ENCODE measurements at places on chromosomes 16 and 17. TPM values are rescaled to one million over a fixed set of nuclear protein-coding genes. Genes with fewer than 3 reads are reported as not detected.

DNA sequence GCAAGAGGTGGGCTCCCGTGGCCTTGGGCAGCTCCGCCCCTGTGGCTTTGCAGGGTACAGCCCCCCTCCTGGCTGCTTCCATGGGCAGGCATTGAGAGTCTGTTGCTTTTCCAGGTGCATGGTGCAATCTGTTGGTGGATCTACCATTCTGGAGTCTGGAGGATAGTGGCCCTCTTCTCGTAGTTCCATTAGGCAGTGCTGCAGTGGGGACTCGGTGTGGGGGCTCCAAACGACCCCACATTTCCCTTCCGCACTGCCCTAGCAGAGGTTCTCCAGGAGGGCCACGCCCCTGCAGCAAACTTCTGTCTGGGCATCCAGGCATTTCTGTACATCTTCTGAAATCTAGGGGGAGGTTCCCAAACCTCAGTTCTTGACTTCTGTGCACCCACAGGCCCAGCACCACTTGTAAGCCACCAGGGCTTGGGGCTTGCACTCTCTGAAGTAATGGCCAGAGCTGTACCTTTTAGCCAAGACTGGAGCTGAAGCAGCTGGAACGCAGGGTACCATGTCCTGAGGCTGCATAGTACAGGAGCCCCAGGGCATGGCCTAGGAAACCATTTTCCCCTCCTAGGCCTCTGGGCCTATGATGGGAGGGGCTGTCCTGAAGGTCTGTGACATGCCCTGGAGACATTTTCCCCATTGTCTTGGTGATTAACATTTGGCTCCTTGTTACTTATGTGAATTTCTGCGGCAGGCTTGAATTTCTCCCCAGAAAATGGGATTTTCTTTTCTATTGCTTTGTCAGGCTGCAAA is 6.0 kb downstream of the PRKAR1A start:
- H3K27me3 ChIP-seq = no peaks in the 10 kb centered on the region
- H3K27ac ChIP-seq = no peak overlapping the region
- no peak overlapping the region for H3K4me3 ChIP-seq
- peaks cover 33% of the 10 kb centered on the region for H3K4me1 ChIP-seq

GRCh38 chr16:89575247-89576152 is at the start of gene CPNE7:
Gene CPNE7 (plus strand): TSS chr16:89575758. CDS start chr16:89575898, 140 bp downstream.
- H3K27me3 ChIP-seq = no peaks in the 10 kb centered on the region
- peaks cover 22% of the 10 kb centered on the region for H3K4me1 ChIP-seq
- H3K36me3 ChIP-seq = no peaks in the 10 kb centered on the region

GRCh38 chr17:81207610-81208581 is 14.9 kb downstream of the CEP131 start:
- DNase-seq = peak; percentile 49
- no peak overlapping the region for H3K4me3 ChIP-seq
- H3K27me3 ChIP-seq = no peaks in the 10 kb centered on the region
- H3K36me3 ChIP-seq = no peaks in the 10 kb centered on the region
- no peaks in the 10 kb centered on the region for H3K4me1 ChIP-seq

The SGCA gene
- 13.6 TPM for total RNA-seq

DNA sequence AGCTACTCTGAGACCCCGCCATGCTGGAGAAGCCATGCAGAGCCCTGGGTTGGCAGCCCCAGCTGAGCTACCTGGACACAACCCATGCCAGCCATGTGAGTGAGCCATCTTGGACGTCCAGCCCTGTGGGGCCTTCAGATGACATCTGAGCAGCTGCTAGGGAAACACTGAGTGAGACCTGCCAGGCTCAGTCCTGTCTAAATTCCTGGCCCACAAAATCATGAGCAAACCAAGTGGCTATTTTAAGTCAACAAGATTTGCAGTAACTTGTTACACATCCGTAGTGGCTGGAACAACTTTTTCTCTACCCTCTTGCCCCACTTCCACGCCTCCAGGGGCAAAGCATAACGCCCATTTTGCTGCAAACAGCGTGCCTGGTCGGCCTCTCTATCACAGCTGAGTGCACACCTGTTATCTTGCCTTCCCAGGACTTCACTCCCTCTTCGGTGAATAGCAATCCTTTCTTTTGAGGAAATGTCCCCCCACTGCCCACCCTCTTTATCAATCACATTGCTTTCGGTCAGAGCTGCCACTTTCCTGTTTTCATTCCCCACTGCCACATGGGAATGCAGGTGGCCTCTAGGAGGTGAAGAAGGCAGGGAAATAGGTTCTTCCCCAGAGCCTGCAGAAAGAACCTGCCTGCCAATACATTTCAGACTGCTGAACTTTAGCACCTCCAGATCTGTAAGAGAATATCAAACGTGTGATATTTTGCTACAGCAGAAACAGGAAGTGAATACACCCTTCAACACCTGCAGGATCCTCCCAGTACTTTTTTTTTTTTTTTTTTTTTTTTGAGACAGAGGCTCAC is 7.4 kb upstream of the SCIMP start:
- H3K36me3 ChIP-seq = no peaks in the 10 kb centered on the region
- H3K27me3 ChIP-seq = no peaks in the 10 kb centered on the region
- DNase-seq = no peak
- no peak overlapping the region for H3K27ac ChIP-seq

The MAP2K6 gene
- total RNA-seq = 0.33 TPM

The TBC1D3 gene
- total RNA-seq = not detected

DNA sequence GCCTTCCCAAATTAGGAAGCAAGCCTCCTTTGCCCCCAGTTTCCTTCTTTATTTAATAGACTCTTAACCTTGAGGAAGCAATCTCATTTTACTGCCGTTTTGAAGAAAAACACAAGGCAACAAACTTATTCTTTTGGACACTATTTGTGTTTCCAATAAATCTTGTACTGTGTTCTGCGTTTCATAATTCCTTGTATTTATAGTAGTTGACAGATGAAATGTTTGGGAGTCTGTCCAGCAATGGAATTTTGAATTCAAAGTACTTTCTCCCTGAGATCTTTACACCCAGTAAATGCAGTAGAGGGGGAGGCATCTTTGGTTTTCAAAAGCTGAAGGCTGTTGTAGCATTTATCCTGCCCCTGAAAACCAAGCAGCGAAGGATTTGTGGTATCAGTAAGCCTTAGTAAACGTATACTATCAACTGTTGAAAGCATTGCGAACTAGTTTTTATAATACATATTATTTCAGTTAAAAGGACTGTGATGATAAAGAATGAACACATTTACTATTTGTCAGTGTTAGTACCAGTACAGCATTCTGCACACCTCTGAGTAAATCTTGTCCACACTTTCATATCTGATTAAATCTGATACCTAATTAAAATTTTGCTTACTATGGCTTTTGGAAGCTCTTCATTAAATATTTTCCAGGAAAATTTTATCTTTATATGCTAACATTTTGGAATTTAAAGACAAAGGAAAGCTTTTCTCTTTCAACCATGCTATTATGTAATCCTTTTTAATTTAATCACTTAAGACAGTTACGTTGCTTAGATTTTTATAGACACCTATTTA is 83.1 kb downstream of the TNRC6C start:
- H3K27ac ChIP-seq = peak overlapping the region; percentile 85
- DNase-seq = no peak
- no peaks in the 10 kb centered on the region for H3K27me3 ChIP-seq
- no peaks in the 10 kb centered on the region for H3K36me3 ChIP-seq
- peak overlapping the region; percentile 44 for H3K4me3 ChIP-seq

The TBX4 gene
- total RNA-seq = 29.4 TPM
